Astrocyte (in vitro differentiated cells and primary cell): ENCODE measurements at places on chromosomes 5 and 9.

- DNase-seq: peak; percentile 54
These were observed 2.3 kb downstream of the GDNF start for GRCh38 chr5:37837414-37838032.

GRCh38 chr9:137295238-137295811 lies 6.7 kb downstream of the NRARP start:
- no peak for DNase-seq

DNA sequence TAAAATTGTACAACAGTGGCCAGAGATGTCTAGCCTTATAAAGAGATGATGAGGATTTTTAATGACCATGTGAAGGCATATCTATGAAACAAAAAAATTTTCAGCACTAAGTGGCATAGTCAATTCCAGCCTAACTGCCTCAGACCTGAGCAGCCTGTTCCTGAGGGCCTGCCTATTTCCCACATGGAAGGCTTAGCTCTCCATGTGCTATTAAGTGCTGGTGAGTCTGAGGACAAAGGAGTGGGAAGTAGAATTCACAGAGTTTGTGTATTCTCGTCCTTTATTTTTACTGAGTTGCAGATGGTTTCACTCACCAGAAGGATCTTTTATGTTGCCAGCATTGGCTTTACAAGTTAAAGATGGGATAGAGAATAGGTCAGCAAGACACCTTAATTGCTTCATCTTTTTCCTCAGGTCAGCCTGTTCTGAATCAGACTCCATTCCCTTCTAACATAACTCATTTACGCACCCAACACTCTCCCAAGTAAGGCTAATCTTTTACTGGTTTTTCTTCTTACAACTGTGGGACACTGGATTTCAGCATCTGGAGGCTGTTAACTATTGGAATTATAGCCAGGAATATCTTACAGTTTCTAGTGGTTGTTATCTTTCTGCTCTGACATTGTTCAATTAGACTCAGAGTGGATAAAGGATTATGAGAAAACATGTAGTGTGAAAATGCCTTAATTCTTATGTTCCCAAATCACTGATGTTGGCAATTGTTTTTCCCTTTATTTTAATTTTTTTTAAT lies 76.8 kb downstream of the ISOC1 start:
- DNase-seq: no peak

- DNase-seq: peak; percentile 79
These were observed 114.5 kb upstream of the NR5A1 start for GRCh38 chr9:124621371-124622328.

DNA sequence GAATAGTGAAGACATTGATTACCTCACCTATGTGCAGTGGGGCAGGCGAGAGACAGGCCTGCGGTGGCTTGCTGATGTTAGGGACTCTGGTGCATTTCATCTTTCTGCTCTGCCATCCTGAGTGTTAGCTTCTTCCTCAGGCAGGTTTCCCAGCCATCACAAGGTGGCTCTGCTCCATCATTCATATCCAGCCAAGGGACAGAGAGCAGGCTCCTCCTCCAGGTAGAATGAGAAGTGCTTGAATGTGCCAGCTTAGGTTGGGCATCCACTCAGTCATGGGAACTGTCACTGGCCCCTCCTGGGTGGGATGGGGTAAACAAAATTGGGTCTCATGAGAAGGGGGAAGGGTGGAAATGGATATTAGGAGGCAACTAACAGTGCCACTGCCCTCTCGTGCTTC lies 24.8 kb downstream of the GPR107 start:
- DNase-seq: no peak

GRCh38 chr9:69149321-69149807 lies 24.7 kb upstream of the TJP2 start:
- DNase-seq: peak; percentile 78

GRCh38 chr5:141519605-141520565 lies 31.0 kb downstream of the PCDHGC5 start:
- no peak for DNase-seq

- DNase-seq: peak; percentile 54
These were observed 36.0 kb downstream of the PRDM6 start for GRCh38 chr5:123124859-123125595.

GRCh38 chr5:152084476-152084875 lies 159.8 kb upstream of the GLRA1 start:
- no peak for DNase-seq

DNA sequence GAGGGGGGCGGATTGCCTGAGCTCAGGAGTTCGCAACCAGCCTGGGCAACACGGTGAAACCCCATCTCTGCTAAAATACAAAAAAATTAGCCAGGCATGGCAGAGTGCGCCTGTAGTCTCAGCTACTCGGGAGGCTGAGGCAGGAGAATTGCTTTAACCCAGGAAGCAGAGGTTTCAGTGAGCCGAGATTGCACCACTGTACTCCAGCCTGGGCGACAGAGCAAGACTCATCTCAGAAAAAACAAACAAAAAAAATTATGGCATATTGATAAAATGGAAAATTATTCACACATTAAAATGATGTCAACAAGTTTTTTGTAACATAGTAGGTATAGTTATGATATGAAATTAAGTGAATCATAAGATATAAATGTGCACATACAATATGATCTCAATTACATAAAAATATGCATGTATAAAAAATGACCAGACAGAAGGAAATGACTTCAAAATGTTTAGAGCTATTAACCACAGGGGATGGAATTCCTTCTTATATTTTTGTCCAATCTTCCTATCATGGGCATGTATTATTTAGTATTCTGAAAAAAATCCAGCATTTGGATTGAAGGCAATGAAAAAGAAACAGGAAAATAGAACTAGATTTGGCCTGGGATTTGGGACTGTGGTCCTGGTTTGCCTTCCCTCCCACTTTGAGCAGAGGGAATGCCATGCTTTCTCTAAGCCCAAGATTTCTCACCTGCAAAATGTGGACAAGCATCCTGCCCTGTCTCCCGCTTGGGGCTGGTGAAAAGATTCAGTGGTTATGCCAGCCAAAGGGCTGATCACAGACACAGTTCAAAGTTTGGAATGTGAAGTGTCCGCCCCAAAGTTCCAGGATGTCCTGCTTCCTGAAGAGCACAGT lies 19.5 kb downstream of the SPAAR start:
- no peak for DNase-seq

DNA sequence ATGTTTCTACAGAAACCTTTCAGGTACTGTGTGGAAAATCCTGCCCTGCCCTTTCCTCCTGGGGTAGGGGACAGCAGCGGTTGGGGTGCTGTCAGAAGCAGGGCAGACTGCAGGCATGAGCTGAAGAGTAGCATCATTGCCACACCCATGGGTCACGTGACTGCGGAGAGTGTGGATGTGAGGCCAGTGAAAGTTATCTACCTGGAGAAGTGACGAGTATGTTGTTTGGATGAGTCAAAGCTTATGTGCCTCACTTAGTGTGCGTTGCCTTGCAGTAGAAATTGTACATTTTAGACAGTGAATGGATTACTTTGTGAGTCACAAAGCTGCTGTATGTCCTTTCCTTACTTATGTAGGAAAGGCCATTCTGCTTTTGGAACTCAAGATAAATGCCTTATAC lies 21.7 kb upstream of the ACTBL2 start:
- DNase-seq: peak; percentile 37

DNA sequence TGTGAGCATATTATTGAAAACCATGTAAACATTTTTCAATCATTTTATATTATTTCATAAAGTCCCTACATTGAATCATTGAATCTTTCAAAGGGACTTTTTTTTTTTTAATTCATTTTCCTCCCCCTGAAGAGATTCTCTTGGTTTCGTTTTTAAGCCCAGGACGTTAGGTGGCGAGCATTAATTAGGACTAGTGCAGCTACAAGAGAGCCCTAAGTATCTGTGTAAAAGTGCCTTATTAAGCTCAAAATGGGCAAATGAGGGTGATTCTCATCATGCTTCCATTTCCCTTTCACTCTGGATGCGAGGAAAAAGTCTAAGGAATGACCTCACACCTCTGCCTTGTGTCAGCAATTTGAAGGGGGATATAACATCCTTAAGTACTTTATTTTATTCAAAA lies 517.9 kb upstream of the ITGA1 start:
- DNase-seq: no peak

DNA sequence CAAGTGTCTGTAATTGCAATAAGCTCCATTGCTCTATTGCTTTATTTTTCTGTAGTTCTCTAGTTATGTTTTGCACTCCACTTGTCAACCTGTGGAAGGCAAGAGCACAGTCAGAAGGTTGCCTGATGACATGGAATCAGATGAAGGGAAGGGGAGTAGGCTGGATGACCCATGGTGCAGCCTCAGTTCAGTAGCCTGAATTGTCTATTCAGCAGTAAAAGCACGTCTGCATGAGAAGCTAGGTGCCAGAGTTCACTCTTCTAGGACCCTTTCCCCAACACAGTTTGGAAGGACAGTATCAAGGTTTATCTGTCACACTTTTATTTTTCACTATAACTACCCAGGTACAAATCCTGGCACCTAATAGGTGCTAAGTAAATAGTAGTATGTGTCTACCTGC lies 39.3 kb downstream of the SLC44A1 start:
- DNase-seq: no peak

GRCh38 chr5:159405611-159406031 lies 75.3 kb upstream of the IL12B start:
- no peak for DNase-seq

DNA sequence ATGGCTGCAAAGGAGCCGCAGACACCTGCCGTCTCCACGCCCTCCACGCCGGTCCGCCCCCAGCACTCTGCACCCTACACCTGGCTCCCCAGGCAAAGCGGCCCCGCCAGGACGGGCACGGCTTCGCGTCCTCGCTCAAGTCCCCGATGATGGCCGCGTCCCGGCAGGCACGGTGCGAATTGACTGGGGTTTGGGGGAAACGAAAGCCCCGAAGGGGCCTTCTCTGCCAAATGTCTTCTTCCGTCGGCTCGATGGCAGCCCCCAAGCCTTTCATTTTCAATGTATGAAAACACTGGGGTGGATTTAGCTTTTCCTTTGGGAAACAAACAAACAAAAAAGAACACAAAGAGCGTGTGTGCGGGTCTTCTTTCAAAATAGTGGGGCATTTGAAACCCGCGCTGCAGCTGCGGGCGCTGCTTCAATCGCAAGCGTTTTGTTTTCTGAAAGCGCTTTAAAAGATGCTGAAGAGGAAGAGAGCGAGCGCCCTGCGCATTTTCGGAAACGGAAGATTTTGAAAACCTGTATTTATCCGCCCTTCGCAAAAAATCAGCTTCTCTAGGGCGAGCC lies 160.0 kb downstream of the RMI1 start:
- peak; percentile 8 for DNase-seq

- no peak for DNase-seq
These were observed 14.7 kb upstream of the CFAP157 start for GRCh38 chr9:127692071-127692470.

DNA sequence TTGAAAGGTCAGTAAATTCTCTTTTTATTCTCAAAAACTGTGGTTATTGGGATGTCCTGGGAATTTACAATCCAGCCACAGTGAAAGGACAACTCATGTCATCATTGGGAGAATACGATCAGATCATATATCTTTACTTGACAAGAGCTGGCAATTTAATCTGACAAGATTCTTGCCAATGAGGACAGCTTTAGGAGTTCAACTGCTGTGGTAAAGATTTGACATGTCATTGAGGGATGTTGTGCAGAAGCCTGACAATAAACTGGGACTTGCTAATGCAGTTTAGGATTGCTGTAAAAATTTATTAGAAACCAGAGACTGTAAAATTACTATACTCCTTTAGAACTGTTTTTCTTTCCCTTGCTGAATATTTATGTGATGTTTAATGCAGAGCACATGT lies 1131.0 kb downstream of the MAT2B start:
- no peak for DNase-seq

- DNase-seq: no peak
These were observed 120.3 kb upstream of the SLC12A2 start for GRCh38 chr5:127963233-127963632.

- DNase-seq: no peak
These were observed 695.1 kb downstream of the NR2F1-AS1 start for GRCh38 chr5:92885950-92886349.

- no peak for DNase-seq
These were observed 18.2 kb downstream of the HNRNPH1 start for GRCh38 chr5:179605026-179605833.

DNA sequence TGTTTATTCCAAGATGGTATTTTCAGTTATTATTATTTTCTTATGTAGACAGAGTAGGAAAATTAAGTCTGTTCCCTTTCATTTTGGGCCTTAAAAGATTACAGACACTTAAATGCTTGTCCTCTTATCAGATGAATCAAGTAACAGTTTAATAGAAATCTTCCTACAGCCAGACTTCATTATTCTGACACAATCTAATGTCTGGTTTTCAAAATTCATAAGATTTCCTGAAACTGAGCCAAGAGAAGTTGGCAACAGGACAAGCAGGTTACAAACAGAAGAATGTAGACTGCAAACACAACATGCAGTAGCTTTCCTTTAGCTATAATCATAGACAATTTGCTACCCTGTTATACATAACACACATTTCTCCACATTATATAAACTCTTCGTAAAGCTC lies 130.5 kb downstream of the FBXL17 start:
- DNase-seq: peak; percentile 16

GRCh38 chr9:99730062-99730461 lies 91.6 kb upstream of the NR4A3 start:
- no peak for DNase-seq

DNA sequence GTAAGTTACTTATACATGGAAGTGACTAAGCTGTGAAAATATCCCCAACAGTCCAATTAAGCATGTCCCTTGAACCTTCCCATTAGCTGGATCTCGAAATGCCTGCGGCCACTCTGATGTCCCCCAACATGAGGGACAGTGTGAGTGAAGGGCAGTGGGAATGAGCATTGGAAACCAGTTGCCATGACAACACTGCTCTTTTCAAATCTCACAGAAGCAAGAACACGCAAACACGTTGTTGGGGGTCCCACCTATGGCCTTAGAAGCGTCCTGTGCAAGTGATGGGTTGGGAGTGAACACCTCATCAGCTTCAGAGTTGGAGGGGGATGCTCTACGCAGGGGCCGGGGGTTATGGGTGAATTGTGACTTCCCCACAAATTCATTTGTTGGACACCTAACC lies 205.9 kb downstream of the NXNL2 start:
- no peak for DNase-seq

DNA sequence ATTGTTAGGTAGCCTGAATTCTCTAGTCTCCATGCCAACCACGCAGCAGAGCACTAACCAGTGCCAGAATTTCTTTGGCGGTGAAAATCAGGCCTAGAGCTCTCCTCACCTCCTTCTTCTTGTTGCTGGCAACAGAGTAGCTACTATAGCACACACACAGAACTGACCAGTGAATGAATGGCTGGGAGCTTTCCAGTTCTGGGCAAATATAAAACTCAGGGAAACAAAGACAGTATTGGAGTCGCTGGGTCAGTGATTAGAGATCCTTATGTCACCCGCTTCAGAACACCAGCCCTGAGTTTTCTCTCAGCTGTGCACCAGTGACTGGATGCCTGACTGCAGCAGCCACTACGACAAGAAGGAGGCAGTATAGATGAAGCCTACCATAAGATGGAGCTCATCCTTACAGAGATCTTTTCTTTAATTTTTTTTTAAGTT lies 26.9 kb upstream of the FEM1C start:
- no peak for DNase-seq

- no peak for DNase-seq
These were observed 11.4 kb downstream of the FAM219A start for GRCh38 chr9:34446951-34447350.

DNA sequence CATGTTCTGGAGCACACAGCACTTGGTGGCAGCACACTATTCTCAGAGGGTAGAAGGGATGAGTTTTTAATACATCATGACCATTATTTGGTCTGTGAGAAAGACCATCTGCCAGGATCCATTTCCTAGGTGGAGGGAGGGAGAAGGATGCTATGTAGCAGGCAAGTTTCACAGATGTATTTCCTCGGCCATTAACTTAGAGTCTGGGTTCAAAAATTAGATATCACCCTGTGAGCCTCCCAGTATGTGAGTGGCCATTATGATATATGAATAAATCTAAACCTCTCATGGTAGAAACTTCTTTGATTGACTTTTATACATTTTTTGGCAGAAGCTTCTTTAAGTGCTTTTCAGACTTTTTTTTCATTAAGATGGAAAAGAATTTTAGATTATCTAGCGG lies 133.9 kb downstream of the SREK1 start:
- no peak for DNase-seq
